ENCODE measurements at places on chromosomes 5 and 9.

DNA sequence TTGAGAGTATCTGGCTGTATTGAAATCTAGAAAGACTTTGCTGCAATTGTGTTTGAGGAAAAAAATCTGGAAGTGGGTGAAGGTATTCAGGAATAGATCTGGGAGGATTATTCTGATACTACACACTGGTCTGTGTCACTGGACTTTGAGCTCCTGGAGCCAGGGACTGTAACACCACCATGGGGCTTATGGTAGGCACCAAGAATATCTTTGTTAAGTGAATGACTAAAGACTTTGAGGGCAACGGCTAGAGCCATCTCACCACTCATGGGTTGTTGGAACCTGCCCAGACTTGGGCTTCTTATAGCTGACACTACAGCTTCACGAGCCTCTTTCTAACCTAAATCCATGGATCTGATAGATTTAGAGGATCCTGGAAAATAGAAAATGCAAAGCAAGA, 10.2 kb downstream of the NFX1 start:
- no peak for DNase-seq

- DNase-seq, result no peak
Observed at GRCh38 chr5:59597690-59598546, 295.6 kb downstream of the PDE4D start.

- DNase-seq, result no peak
Observed at GRCh38 chr5:6748142-6748541, 34.9 kb downstream of the TENT4A start.

GRCh38 chr9:91160599-91161464, 200.9 kb downstream of the AUH start:
- DNase-seq, result no peak

DNA sequence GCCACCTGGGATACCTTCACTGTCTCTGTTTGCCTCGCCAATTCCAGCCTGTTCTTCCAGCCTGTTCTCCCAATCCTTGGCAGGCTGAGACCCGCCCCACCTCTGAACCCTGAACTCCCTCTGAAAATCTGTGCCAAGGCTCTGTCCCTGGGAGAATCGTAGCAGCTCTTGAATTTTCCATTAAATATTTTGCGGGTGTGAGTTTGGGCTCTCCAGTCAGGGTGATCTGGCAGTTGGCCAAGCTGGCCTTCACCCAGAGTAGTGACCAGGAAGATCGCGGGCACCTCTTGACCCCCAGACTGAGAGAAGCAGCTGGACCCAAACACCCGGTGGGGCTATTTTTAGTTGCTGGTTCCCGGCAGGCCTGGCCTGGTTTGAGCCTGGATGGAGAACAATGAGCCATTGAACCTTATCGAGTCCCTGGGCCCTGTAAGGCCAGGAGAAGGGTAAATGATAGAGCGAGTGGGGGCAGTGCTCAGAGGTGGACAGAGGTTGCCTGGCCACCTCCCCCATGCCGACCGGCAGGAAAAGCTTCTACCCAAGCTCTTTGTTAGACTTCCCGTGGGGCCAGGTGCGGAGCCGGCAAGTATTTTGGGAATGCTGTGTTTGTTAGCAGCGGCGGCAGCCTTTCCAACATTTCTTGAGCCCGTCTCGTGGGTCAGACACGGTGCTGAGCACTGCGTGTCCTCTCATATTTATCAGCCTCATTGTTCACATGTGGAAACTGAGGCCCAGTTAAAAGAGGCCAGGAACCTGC, 146.2 kb downstream of the RGS3 start:
- DNase-seq, result no peak

DNA sequence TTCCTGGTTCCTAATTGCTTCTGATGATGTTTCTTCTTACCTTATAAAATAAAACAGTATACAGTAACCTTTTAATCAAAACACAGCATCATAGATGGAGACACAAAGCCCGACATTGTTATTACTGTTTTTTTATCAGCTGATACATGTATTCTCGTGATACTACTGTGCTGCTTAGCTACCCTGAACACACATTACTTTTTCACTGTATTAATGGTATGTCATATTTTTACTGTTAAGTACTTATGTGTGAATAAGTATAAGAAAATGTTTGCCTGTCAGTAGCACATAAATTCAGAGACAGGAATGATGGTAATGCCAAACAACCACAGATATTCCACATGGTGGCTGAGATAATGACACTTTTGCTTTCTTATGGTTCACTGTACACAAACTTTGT, 68.7 kb downstream of the RAB24 start:
- DNase-seq, result no peak

- DNase-seq, result no peak
Observed at GRCh38 chr9:77708064-77708815, 60.1 kb upstream of the GNA14 start.

DNA sequence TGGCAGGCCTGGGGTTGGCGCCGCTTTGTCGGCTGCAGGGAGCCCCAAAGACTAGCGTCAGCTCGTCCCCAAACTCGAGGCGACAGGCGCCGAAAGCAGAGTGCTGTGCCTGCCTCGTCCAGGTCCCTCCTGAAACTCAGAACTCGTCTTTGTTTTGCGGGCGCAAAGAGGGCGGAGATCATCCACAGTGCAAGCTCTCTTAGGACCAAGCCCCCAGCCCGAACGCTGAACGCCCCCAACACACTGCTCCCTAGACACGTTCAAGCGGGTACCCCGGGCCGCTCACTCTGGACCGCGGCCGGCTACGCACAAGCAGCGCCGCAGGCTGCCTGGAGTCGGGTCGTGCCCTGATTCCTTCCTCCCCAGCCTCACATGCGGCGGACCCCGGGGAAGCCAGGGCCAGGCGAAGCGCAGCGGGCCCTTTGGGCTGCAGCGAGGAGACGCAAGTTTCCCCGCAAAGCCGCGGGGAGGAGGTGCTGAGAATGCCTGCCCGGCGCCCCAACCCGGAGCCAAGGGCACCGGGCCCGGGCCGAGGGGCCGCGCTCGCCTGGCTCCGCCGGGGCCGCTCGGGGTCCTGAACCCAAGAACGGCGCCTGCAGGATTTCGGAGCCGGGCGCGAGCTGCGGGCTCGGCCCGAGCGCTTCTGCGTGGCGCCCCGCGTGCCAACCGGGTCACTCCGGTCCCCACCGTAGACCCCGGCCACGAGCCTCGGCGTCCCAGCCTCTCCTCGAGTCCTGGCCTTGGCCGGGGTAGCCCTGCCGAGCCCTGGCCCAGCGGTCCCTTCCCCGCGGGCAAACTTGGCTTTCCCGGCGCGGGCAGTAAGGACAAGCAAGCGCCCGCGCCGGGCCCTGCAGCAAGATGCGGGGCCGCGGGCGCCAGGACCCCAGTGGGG, 738 bp downstream of the FSTL4 start:
- peak; percentile 23 for DNase-seq

Data from stimulated activated naive CD8-positive, alpha-beta T cell treated with anti-CD3 and anti-CD28 coated beads, Interleukin-15, amount 100 ng/mL, for 72 hours (primary cell).